ENCODE measurements at places on chromosomes 7 and 10. TPM values are rescaled to one million over a fixed set of nuclear protein-coding genes. Genes with fewer than 3 reads are reported as not detected.

GRCh38 chr7:95691464-95691863, 80.9 kb upstream of the DYNC1I1 start:
- DNase-seq: no peak

DNA sequence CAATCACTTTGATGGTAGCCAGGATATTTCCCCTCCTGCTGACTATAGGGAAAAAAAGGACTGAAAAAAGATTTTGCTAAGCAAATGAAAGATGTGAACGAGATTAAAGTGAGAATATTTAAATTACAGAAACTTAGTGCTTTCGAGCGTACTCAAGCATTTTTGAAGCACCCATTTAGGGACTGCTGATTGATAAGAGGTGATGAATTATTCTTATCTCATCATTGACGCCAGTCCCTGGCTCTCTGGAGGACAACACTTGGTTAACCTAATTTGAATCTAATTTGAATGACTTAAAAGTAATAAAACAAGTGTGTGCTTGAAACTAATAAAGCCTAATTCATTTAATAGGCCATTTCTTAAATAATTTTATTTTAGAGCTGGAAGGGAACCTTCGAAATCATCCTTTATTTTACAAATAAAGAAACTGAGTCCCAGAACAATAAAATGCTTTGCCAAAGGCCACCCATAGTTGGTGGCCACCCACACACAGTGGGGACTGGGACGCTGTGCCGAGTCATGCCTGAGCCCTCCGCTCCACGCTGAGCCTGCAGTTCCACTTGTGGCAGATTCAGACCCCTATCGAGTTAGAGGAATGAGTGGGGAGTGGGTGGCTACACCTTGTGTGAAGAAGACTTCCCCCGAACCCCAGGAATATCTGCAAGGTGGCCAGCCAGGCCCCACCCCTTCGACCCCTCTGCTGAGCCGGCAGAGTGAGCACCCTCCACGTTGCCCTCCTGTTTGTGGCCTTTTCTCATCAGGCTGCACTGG, 61.1 kb upstream of the SAMD8 start:
- no peak for DNase-seq

DNA sequence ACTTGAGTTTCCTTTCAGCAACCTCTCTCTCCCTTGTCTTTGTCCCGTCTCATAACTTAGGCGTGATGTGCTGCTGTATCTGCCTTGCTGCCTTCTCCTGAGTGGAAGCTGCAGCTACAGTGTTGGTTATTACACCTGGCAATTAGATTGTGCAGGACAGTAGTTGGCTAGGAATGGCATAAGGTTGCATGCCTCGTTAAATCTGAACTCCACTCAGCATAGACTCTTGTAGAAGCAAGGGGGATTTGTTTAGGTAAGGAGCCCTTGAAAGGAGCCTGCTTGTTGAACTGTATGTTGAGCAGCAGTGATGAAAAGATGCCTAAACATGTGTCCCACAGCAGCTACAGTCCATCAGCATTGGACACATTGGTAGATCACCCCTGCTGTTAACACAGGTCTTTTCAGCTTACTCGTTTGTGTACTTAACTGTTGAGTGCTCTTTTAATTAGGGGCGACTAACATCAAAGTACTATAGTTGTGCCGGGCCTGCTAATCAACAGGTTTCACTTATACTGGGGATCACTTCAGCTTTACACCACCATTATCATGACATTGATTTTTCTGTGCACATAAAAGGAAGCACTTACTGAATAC, 225.0 kb downstream of the AUTS2 start:
- no peak for DNase-seq

- no peak for DNase-seq
These were observed 3.8 kb upstream of the ZNRF2 start for GRCh38 chr7:30280631-30281030.

DNA sequence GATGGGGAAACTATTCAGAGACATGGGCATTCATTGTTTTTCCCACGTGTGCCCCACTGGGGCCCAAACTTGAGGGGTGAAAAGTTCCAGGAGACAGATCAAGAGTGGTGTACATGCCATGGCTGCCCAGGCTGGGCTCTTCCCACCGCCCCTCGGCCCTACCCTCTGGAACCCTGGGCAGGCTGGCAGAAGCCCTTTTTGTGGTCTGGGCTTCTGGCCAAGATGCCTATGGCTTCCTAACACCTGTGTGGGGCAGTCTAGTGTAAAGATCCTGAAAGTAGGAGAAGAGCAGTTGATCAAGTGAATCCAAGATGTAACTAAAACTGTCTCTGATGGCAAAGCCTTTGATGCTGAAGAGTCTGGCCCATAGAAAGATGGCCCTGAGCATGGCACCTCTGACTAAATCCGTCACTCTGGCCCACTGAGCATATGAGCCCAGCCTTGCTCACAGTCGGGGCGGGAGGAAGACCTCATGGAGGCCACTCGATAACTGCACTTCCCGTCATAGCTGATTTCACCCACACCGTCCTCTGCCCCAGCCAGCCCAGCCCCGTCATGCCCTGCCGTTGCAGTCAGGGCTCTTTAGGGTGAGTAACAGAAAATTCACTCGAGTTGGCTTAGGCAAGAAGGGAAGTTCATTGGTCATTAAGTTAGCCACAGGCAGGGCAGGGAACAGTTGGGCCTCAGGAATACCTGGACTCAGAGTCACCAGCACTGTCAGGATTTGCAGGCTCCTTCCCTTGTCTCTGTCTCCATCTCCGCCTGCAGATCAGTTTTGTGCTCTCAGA, 37.9 kb upstream of the MTPAP start:
- DNase-seq: no peak

DNA sequence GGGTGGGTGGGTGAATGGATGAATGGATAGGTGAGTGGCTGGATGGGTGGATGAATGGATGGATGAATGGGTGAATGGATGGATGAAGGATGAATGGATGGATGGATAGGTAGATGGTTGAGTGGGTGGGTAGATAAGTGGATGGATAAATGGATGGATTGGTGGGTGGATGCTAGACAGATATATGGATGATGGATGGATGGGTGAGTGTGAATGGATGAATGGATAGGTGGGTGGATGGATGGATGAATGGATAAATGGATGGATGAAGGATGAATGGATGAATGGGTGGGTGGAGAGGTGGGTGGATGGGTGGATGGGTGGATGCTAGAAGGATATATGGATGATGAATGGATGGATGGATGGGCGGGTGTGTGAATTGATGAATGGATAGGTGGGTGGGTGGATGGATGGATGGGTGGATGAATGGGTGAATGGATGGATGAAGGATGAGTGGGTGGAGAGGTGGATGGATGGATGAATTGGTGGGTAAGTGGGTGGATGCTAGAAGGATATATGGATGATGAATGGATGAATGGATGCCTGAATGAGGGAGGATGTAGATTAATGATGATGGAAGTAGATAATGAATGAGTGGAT, 20.4 kb downstream of the ELFN1 start:
- no peak for DNase-seq

TMEM229A gene
- polyA plus RNA-seq: 0.14 TPM

TMEM60 gene
- polyA plus RNA-seq: 25.5 TPM

OGA gene
- polyA plus RNA-seq: 126 TPM
